Fibroblast of skin of right biceps (primary cell): ENCODE measurements at places on chromosomes 13 and 19.

DNA sequence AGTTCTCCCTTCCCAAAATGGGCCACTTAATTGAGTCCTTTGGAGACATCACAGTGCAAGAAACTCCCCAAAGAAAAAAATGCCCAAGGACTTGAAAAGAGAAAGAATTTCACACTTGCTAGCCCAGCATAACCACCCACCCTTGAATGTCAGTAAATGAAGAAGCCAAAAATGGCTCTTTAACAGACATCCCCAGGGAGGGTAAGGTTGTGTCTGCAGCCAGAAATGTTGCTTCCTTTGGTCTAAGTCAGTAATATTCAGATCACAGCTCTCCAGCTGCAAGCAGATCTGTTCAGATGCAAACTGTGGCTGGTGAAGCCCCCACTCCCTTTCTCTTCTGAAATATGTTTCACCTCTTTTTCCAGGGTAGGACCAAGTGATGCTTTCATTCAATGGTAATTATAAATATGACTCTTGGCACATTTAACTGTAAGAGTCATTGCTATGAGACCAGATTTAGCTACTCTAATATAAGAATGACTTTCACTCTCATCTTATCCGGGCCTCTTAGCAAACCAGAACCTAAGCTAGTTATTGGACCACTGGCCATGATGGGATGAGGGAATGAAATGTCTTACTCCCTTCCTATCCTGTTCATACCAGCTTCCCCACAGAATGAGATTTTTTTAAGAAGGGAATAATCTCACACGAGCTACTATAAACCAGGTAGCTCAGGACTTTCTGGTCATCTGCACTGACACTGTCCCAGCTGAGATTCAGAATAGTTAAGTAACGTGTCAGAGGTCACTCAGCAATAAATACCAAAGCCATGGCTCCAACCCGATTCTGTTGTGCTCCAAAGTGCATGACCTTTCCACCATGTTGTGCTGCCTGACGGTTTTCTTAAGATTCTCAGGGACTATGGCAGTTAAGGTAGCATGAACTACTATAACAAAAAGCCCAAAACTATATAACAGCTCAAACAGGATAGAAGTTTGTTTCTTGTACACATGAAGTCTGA lies 234.1 kb downstream of the FOXO1 start:
- DNase-seq, result no peak

DNA sequence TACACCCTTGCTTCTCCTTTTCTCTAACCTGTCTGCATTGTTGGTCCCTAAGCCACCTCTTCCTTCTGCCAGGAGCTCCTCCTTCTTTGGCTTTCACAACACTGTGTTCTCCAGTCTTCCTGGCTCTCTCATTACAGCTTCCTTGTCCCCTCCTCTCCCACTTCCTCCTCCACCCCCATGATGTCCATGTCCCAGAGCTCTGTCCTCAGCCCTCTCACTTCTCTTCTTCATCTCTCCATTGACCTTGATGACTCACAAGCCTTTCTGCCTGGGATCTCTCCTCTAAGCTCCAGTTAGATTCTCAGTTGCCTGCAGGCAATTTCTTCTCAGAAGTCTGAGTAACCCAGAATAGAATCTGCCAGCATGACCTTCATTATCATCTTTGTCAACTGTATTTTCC lies 100.3 kb upstream of the WASF3 start:
- no peak for DNase-seq

GRCh38 chr13:98022210-98022609 lies 68.7 kb downstream of the IPO5 start:
- DNase-seq, result peak; percentile 88

- peak; percentile 79 for DNase-seq
These were observed 21.0 kb downstream of the ITGBL1 start for GRCh38 chr13:101473458-101473857.

- DNase-seq, result no peak
These were observed 87.9 kb upstream of the POSTN start for GRCh38 chr13:37686501-37686900.

DNA sequence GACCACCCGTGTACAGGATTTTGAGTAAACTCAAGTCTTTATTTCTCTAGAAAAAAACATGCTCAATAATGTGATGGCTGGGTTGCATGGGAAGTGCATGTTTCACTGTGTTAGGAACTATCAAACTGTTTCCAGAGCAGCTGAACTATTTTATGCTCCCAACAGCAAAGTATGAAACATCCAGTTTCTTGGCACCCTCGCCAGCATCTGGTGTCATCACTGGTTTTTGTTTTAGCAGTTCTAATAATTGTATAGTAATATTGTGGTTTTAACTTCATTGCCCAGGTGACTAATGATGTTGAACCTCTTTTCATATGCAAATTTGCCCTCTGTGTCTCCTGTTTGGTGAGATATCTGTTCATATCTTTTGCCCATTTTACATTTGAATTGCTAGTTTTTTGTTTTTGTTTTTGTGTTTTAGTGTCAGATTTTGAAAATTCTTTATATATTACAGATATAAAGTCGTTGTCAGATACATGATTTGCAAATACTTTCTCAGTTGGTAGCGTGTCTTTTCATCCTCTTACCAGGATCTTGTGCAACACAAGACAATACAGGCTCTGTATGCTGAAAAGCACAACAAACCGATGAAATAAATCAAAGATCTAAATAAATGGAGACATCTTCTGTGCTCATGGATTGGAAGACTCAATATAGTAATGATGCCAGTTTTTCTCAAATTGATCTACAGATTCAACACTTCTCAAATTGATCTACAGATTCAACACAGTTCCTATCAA lies 87.8 kb downstream of the IPO5 start:
- no peak for DNase-seq

- no peak for DNase-seq
These were observed 245.6 kb downstream of the KLF5 start for GRCh38 chr13:73304442-73304841.

- no peak for DNase-seq
These were observed 11.9 kb downstream of the PEAK3 start for GRCh38 chr19:2270157-2270422.
